ENCODE measurements at places on chromosomes 2 and 18.
A peak's percentile ranks its signal among the peaks of the same experiment; 100 is the strongest.

GRCh38 chr2:159073256-159073655, 104.8 kb downstream of the TANC1 start:
- no peak for DNase-seq

GRCh38 chr2:237927135-237927534, 39.7 kb upstream of the UBE2F start:
- peak; percentile 31 for DNase-seq

DNA sequence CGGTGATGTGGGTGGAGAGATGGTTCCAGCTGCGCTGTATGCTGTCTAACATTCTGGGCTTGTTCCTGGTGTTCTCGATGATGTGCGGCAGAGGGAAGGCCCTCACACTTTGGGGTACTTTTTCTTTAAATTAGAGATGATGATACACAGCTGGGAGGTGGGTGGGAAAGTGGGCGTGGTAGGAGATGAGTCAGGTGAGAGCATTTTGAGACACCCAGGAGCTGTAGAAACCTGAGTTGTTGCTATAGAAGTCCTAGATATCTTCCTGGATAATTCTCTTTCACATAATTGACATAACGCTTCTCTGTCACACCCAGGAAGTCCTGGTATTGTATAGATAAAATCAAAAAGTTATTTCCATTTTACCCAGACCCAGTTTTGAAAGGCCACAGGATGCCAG, 103.8 kb upstream of the ALKAL2 start:
- DNase-seq, result no peak

DNA sequence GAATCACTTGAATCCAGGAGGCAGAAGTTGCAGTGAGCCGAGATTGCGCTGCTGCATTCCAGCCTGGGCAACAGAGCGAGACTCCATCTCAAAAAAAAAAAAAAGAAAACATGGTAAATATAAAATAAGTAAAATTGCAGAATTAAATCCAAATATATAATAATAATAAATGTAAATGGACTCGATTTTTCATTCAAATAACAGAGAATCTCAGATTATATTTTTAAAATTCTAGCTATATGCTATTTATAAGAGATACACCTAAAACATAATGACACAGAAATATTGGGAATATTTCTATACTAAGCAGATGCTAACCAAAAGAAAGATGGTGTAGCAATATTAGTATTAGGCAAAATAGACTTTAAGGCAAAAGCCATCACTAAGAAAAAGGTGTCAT, 15.1 kb upstream of the NEURL3 start:
- no peak for DNase-seq

DNA sequence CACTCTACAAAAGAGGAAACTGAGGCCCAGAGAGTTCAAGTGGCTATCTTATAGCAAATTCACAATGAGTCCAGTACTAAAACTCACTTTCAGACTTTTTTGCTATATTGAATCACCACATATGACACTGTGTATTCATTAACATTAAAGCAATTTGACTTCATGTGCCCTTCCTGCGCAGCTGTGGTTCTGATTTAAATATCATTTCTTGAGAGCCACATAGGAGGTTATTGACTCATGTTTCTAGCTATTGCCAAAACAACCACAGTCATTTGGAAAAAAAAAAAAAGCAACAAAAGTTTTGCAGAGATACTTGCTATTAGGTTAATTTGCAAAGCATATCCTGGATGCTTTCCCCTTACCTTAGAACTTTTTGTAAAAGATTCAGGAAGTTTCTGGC, 341.2 kb downstream of the PIK3C3 start:
- DNase-seq, result no peak

DNA sequence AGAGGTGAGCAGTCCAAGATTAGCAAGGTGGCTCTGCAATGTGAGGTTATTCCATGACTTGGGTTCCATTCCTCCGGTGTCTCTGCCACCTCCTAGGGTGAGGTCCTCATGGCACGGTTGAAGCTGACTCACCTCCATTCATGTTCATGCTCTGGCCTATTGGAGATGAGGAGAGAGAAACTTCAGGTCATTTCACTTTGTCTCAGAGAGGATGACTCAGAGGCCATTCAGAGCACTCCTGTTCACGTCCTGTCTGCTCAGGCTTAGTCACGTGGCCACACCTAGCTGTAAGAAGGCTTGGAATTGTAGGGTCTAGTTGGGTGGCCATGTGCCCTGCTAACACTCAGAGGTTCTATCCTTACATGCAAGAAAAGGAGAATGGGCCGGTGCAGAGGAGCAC, 67.5 kb upstream of the MBOAT2 start:
- no peak for DNase-seq

Measured in activated CD4-positive, alpha-beta T cell treated with anti-CD3 and anti-CD28 coated beads, Interleukin-2, amount 50 U/mL, for 48 hours (primary cell).